ENCODE measurements at places on chromosomes 3 and 15.

- DNase-seq = no peak
Measured at GRCh38 chr15:75952525-75952924, 48.8 kb downstream of the FBXO22 start.

- no peak for DNase-seq
Measured at GRCh38 chr15:70266412-70267121, 168.8 kb upstream of the TLE3 start.

- DNase-seq = no peak
Measured at GRCh38 chr15:71547011-71547410, 263.3 kb upstream of the NR2E3 start.

- no peak for DNase-seq
Measured at GRCh38 chr3:188931531-188931930, 240.2 kb upstream of the TPRG1 start.

DNA sequence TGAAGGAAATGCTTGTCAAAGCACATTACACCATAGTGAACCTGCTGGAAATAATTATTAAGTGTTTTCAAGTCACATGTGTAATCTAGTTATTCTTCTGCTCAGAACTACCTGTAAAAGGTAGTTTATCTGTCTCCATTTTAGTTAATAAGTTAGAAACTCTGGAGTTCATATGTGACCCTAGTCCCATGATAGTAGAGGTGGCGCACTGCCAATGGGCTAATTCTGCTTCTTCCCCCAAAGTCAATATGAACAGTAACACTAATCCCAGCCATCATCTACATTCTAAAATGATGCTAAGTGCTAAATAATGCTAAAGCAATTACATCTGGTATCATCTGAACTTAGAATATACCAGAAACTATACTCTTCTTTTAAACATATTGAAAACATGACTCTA, 361.0 kb upstream of the NECTIN3 start:
- DNase-seq = no peak

GRCh38 chr15:84888639-84889038, 4.2 kb downstream of the SLC28A1 start:
- no peak for DNase-seq

DNA sequence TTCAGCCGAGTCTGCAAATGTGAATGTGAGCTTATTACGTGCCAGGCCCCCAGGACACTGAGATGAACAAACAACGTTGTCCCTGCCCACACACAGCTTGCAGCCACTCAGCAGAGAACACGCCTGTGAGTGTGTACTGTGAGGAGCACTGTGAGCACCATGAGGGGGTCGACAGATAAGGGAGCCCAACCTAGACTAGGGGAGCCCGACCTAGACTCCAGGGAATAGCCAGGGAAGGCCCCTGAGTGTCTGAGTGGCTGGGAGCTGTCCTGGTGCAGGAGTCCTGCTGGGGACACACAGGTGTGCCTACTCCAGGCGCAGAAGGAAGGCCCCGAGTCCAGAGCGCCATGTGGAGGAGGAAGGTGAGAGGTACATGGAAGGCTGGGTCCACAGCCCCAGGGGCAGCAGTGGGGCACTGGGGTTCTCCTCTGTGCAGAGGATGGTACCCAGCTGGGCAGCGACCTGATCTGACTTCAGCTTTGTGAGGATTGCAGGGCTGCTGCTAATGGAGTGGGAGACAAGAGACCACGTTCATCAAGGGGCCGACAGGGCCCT, 36.5 kb downstream of the MGLL start:
- no peak for DNase-seq

DNA sequence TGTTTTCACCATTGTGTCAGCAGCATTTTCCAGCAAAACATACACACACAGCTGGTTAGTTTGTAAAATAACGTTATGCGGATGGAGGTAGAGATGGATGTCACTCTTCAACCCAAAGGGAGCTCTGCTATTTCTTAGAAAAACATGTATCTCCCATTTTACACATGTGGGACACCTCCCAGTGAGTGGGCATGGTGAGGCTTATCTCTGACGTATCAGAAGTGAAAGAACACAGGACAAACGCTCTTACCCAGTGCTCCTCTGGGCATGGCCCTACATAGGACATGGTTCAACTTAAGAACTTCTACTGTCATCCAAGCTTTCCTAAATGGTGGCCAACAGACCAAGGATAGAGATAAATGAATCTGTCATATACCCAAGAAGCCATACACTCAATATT, 2.1 kb downstream of the FAM240A start:
- DNase-seq = no peak

DNA sequence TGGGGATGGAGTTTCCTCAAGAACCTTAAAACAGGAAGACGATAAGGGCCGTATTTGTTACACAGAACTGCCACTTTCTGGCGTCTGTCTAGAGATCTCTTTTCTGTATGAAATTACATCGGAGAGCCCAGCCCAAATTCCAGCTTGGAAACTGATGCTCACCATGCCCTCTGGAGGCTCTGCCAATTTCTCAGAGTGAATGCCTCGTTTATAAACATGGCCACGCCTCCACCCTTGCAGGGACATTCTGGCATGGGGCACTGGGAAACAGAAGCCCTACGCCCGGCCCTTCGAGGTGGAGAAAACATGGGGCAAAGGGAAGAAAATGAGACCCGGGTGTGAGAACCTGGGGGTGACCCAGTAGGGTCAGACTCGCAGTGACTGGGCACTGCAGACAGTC, 53.4 kb upstream of the SEC13 start:
- no peak for DNase-seq

- no peak for DNase-seq
Measured at GRCh38 chr3:77319711-77320110, 279.8 kb downstream of the ROBO2 start.

DNA sequence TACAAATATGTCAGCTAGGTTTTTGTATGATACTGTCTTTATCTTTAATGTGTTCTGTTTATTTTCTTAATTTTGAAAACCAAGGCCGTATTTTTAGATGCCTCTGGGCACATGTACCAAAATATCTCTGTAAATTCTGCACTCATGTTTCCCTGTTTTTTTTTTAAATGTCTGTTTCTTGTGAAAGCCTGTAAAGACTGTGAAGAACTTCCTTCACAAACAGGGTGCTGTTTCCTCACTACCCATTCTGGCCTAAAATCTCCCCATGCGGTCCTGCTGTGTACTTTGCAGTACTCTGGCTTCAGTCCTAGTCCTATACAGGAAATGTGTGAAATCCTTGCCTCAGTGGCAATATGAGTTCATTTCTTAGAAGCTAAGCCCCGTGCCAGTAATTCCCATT, 133.4 kb upstream of the ZBTB20 start:
- DNase-seq = no peak

- DNase-seq = no peak
Measured at GRCh38 chr3:56904552-56905215, 102.9 kb upstream of the ARHGEF3 start.

GRCh38 chr3:152770296-152770695, 64.6 kb upstream of the P2RY1 start:
- DNase-seq = no peak

GRCh38 chr15:100598655-100599054, 3.3 kb downstream of the LINS1 start:
- DNase-seq = no peak

DNA sequence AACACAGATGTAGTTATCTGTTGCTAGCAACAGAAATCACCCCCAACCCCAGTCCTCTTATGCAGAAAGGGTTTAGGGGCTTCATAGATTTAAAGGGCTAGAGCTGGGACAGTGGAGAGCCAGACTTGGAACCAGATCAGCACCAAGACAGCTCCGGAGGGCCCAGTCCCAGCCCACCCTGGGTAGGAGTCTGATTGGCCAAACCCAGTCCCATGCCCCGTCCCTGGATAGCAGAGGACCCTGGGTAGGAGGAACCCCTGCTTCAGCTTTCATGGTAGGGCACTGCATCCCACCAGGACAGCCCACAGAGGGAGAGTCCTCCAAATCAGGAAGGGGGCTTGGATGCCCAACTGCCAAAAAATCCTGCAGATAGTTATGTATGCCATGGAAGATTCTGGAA, 103.0 kb downstream of the CORO2B start:
- DNase-seq = no peak

DNA sequence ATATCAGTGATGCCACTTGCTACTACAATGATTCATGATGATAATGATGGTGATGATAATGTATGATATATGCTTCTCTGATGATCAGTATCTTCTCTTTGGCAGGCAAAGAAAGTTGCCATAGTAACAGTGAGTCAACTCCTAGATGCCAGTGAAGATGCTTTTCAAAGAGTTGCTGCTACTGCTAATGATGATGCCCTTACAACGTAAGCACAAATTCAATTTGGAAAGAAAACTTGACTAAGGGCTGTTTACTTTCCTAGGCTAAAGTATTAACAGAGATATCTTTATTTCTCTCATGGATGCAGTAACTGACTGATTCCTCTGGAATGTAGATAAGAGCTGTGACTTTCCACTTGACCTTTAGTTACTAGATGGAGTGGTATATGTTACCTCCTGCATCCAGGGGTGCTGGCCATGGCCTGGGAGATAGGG, 27.8 kb downstream of the ADGRG7 start:
- no peak for DNase-seq

GRCh38 chr15:61481886-61482285, 252.8 kb upstream of the RORA start:
- no peak for DNase-seq

GRCh38 chr3:45684327-45684892, 4.8 kb upstream of the SACM1L start:
- DNase-seq = no peak

DNA sequence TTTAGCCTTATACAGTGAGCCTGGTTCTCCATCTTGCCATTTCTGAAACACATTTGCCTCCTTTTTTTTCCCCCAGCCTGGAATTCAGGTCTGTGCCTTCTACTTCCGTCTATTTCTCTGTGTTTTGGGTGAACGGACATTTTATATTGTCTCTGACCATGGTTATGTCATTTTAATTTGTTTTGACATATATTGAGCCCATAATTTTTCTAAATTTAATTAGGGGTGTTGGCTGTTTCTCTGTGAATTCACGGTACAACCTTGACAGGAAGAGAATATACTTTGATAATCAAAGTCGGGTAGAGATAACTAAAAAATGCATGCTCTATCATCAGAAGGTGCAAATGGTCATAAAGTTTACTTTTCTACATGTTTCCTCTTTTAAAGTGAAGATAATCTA, 361.4 kb downstream of the VGLL3 start:
- DNase-seq = no peak

- no peak for DNase-seq
Measured at GRCh38 chr15:98455904-98456303, 192.4 kb upstream of the IGF1R start.

- no peak for DNase-seq
Measured at GRCh38 chr3:155192957-155193746, 100.3 kb downstream of the STRIT1 start.

DNA sequence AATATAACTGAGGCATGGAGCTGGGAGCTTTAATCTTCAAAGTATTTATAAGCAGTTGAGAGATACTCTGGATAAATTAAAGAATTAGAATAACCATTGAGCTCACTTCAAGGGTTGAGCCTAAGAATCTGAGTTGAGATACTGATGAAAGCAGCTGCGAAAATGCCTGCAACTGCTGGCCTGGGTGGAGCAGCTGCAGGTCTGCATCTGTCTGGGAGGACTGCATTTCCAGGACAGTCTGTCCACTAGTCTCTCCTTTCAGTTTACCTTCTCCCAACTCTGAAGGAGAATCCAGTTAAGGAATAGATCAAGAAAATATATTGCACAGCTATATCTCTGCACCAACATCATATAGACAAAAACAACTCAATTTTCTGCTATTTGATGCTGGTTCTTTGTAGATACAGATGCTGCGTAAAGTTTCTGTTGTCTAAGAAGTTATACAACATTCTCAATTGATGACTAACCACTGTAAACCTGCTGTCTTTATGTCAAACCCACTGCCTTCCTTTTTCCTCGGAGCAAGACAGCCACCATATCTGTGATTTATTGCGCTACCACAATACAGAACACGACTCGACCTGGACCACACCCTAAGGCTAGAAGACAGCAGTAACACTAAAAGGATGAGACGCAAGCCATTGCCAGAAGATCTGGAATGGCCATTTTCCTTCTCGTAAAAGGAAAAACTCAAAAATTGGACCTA, 245.1 kb downstream of the MAGI1 start:
- DNase-seq = no peak

DNA sequence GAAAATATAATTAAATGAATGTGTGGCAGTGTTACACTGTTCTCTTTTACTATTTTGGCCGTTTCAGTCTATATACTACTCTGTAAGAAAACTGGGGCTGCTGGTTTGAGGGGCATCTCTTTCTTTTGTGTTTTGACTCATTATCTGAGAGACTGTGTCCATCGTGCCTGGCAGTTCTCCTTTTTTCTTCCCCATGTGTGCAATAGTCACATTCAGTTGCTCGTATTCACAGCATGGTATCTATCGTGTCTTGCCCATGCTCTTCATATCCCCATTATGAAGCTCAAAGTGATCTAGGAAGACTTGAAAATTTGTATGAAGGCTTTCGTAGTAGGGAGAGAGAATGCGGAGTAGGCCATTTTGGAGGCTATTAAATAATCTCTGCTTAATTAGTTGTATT, 29.8 kb upstream of the FAH start:
- no peak for DNase-seq

DNA sequence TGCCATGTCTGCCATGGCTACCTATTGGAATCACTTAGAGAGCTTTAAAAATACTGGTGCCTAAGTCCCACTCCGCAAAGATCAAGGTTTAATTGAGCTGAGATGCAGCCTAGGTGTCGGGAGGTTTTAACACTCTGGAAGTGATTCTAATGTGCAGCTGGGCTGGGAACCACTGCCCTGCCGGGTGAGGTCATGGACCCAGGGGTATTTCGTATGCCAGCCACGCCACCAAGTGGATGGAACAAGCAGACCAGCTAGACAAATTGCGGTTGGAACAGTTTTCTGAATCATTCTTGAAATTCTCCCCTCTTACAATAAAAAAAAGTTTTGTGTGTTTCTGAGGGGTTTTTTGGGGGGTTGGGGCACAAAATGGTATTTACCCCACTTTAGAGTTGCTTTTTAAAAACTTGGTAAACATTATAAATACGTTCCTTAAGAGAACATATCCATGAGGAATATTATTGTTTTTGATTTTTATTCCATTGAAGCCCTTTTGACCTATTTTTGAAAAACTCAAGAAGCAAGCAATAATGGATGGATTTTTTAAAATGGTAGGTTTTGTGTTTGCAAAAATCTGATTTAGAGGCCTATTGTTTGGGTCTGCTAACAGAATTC, 66.2 kb upstream of the CSTA start:
- DNase-seq = peak; percentile 72

DNA sequence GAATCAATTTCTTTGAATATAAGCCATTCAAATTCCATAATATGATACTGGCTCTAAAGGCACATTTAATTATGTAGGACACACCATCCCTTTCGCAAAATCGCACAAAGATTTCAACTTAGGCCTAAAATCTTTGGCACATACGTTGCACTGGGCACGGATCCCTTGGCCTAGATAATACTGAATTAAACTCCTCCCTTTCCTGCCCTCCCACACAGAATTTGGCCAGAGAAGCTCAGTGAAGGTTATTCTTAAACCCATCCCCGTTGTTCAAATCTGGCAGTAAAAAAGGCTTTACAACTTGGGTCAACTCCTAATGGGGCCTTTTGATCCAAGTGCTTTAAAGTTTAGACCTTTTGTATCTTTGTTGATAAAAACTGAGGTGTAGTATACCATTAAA, 247.2 kb downstream of the PTPRG start:
- no peak for DNase-seq

Data from germinal center (tissue), 1 donor.